Activated T-helper 1 cell treated with anti-CD3 and anti-CD28 coated beads, Interleukin-2, amount 50 U/mL, for 16 hours (primary cell): ENCODE measurements at places on chromosomes 7 and 10.
A peak's percentile ranks its signal among the peaks of the same experiment; 100 is the strongest.

- no peak for DNase-seq
Measured at GRCh38 chr10:114346176-114347031, 57.9 kb downstream of the AFAP1L2 start.

- DNase-seq: no peak
Measured at GRCh38 chr7:132004529-132004928, 448.1 kb upstream of the PODXL start.

GRCh38 chr10:125991392-125991791, 95.0 kb downstream of the FANK1 start:
- no peak for DNase-seq

- no peak for DNase-seq
Measured at GRCh38 chr7:87100326-87100725, 40.9 kb upstream of the ELAPOR2 start.

- no peak for DNase-seq
Measured at GRCh38 chr7:157751406-157751805, 414.6 kb downstream of the DNAJB6 start.

GRCh38 chr7:94059746-94060145, 55.6 kb upstream of the BET1 start:
- DNase-seq: no peak

DNA sequence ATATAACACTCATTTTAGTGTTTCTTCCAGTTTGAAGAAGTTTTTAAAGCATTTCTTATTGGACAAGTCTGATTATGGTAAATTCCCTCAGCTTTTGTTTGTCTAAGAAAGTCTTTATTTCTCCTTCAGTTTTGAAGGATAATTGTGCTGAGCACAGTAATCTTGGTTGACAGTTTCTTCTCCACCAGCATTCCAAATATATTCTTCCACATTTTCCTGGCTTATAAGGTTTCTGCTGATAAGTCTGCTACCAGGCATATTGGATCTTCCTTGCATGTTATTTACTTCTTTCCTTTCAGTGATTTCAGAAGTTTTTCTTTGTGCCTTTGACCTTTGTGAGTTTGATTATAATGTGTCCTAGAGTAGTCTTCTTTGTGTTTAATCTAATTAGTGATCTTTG, 210.7 kb downstream of the ADK start:
- no peak for DNase-seq

- no peak for DNase-seq
Measured at GRCh38 chr7:22356701-22357310, at the start of gene RAPGEF5. TSS of gene RAPGEF5 (minus strand) at chr7:22357154. CDS start at chr7:22357060, 94 bp downstream.

DNA sequence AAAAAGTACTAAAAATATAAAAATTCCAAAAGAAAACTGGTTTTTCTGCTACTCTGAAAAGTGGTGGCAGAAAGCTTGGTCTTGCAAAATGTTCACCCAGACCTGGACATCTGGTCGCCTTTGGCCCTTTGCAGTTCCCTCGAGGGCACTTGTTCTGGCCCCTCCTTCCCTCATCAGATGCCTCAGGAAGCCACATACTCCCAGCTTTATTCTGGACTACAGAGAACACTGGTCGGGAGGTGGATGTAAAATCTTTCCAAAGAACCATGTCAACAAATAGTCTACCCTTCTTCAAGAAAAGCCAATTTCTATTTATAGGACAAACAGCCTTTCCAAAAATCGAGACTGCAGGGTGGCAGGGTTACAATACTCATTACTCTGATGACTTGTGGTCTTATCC, 726.1 kb downstream of the TNS3 start:
- no peak for DNase-seq

DNA sequence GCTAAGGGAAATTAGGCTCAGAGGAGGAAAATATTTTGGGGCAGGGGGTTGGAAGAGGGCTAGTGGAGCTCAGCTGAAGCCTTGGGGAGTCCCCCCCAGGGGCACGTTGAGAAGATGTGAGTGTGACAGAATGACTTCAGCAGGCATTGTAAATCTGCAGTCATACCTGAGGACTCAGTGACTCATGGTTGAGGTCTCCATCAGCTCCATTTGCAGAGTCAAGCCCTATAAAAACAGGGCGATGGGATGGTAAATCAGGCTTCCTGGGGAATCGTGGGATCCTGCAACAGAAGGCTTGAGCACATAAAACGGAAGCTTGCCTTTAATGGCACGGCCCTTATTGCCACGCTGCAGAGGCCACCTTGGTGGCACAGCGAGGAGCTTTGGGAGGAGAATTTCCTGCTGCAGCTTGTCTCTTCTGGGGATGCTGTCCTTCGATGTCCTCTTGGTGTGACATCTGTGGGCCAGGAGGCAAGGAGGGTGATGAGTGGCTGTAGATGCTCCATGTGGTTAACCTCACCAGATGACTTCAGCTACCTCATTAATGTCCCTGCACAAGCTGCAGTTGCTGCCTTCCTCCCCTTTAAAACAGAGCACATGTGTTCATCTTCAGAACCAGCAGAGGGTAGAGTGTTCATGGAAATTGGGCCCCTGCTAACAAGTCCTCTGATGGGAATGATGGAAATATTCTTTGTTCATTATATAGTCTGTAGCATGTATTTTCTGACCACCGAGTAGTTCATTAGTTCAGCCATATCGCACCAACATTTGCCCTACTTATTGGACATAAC, 285.9 kb downstream of the LRMDA start:
- DNase-seq: no peak

- no peak for DNase-seq
Measured at GRCh38 chr10:32156031-32156495, 99.8 kb upstream of the KIF5B start.

DNA sequence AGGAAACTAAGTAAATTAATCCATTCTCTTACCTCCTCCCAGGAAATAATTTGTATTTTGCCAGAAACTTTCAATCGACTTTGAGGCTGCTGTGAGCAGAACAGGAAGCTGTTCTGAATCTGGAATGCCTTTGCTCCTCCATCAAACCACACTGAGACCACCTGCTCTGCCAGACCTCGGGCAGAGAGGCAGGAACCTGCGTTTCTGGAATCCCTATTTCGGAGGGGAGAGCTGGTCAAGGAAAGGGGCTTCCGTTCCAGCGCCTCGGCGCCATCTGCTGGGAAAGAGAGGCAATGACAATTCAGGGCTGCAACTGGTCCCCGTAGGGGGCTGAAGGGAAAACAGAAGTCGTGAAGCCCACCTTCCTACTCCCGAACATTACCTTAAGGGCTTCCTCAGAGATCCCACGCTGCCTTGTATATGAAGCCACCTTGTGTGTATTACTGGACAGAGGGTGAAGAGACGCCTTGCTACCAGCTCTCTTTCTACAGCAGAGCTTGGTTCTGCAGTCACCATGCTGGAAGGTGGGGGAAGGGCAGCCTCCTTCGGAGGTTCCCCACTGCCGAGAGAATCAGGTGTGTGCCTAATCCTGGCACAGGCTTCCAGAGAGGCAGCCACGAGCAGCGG, 31.2 kb downstream of the ZNF467 start:
- DNase-seq: peak; percentile 36

- DNase-seq: no peak
Measured at GRCh38 chr10:100969187-100970075, at the start of gene SEMA4G. TSS of gene SEMA4G (plus strand) at chr10:100969504. CDS start at chr10:100972913, 3,409 bp downstream.

DNA sequence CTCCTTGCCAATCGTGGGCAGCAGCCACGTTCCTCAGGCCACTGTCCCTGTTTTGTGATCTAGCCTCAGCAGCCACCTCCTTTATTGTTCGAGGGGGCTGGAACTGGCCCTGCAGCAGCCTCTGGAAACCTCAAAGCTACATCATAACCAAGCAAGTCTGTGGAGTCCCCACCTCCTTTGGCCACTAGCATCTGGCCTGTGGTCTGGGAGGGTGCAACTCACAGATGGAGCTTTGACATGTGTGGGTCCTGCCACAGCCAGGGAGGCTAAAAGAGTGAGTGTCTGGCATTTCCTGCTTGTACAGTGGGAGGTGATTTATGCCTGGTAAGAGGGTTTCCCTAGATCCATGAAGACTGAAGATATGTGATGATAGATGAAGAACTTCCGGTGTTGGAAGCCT, 32.3 kb upstream of the NUB1 start:
- no peak for DNase-seq

GRCh38 chr7:116899308-116899707, 36.9 kb downstream of the CAPZA2 start:
- DNase-seq: no peak

DNA sequence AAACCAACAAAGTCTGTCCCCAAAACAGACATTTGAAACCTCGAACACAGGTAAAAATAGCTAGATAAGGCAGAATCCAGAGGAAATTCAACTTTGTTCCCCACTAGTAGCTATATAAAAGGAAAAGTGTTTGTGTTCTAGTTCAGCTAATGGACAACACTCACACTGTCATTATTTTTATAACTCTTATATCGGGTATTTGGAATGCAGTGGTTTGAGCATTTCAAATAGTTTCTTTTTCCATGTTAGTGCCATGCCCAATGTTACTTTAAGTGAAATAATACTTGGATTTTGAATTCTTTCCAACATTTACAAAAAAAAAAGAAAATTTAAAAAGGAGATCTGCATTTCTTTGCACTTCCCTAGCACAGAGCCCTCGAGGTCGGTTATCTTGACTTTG, 213.6 kb downstream of the DOCK4 start:
- DNase-seq: no peak

DNA sequence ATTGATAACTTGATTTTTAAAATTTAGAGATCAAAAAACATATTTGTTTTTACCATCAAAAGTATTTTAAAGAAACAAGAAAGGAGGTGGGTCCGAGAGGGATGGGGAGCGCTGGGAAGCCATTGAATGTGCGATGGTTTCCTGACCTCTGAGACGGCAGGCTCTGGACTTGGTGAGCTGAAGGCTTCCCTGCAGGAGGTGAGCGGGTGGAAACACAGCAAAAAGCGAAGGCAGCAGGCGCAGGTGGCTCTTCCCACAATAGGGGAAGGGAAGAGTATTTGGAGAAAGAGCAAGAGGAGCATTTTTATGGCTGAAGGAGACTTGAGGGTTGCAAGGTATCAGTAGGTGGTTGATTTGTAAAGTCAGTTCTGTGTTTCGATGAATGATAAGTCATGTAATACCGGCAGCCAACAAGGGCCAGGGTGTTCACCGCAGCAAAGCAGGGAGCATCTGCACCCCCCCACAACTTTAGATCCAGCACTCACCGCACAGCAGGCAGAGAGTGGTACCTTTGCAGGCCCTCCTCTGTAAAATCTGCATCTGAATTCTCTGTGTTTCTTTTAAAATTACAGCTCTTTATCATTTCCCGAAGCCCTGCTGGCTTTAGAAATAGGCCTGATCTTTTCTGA, 10.5 kb downstream of the C10orf53 start:
- no peak for DNase-seq

GRCh38 chr7:82204694-82205093, 238.9 kb downstream of the CACNA2D1 start:
- no peak for DNase-seq

DNA sequence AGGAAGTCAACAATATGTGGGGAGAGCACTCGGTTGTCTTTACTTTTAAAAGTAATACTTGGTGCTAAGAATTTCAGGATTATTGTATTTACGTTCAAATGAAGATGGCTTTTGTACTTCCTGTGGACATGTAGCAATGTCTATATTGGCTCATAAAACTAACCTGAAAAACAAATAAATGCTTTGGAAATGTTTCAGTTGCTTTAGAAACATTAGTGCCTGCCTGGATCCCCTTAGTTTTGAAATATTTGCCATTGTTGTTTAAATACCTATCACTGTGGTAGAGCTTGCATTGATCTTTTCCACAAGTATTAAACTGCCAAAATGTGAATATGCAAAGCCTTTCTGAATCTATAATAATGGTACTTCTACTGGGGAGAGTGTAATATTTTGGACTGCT, 32.7 kb downstream of the SIRT1 start:
- no peak for DNase-seq

DNA sequence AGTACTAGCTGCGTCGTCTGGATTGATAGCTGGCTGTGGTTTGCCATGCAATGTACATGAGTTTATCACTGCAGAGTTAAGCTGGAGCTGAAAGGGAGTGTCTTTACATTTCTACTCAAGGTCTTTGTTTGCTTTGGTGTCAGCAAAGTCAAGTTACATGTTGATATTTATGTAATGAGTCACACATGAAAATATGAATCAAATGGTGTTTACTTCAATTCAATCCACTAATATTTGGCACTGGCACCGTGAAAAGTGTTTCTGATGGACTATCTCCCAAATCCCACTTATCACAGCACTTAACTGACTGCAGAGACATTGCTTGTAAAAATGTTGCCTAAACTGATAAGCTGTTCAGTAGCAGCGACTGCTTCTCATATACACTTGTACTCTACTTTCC, 395.9 kb downstream of the TFEC start:
- DNase-seq: no peak

GRCh38 chr10:36324831-36325230, 682.7 kb upstream of the FZD8 start:
- DNase-seq: no peak

DNA sequence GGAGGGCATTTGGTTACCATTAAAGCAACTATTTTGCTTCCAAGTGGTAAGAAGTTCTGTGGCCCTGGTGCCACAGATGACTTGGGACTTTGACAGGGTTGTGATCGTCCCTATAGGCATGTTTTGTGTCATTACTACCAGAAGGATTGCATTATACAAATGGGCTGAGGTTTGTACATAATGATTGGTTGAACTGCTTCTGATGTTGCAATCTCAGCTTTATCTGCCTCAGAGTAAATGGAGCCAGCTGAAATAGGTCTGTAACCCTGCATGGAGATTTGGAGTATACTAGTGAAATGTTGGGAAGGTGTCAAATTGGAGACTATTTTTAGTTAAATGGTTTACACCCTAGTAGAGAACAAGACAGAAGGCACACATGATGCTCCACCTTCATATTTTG, 46.1 kb upstream of the SEPTIN7 start:
- DNase-seq: no peak

- no peak for DNase-seq
Measured at GRCh38 chr10:87603196-87603595, 56.5 kb upstream of the PAPSS2 start.

DNA sequence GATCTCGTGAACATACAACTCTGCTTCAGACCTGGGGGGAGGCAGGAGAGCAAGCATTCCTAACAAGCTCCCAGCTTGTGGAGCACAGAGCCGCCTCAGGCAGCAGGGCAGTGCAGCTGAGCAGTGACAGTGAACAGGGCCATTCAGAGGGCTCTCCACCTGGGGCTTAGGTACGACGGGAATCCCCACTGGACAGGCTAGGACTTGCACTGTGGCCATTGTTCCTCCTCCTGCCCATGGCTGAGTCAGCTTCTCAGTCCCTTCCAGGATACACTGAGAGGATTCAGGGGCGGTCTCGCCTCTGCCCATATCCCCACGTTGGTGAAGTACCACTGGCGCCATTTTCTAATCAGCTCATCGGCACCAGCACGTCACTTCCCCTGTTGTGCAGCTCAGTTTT, 71.1 kb downstream of the FIGNL1 start:
- DNase-seq: no peak

DNA sequence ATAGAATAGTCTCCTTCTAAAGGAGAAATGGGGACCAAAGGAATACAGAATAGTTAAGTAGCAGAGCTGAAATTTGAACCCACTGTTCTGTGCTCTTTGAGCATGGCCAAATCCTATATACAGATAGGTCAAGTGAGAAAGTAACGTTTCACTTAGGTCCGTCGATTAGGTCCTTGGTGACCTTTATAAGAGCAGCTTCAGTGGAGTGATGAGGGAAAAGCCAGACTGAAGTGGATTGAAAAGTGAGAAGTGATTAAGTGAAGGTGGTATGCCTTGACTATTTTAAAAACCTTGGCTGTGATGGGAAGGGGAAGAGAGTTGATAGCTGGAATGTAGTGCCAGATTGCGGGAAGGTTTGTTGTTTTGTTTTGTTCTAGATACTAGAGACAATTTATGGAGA, 10.6 kb upstream of the LSMEM1 start:
- DNase-seq: no peak
